Eye (tissue), 1 donor: ENCODE measurements at places on chromosomes 16 and 17.
A peak's percentile ranks its signal among the peaks of the same experiment; 100 is the strongest.

GRCh38 chr17:82228278-82228841 is 482 bp upstream of the SLC16A3 start:
- peak; percentile 51 for DNase-seq

DNA sequence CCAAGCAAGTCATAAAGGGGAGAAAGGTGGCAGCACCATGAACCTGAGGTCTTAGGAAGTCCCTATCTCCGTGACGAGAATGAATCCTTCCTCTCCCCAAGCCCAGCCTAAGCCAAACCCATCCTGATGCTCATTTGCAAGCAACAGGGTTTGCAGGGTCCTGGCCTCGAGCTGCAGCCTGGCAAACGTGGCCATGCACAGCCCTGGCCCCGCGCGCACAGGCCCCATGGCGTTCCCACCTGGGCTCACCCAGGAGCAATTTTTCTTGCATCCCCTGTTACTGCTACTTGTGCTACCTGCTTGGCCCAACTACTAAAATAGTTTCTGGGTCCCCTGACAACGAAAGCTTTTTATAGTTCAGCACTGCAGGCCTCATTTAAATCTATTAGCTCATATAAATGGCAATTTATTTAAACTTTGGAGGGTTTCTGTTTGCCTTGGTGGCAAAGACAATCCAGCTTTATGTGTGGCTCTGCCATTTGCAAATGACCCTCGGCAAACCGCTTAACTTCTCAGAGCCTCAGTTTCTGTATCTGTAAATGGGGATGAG is 141.5 kb downstream of the C16orf78 start:
- DNase-seq, result no peak

DNA sequence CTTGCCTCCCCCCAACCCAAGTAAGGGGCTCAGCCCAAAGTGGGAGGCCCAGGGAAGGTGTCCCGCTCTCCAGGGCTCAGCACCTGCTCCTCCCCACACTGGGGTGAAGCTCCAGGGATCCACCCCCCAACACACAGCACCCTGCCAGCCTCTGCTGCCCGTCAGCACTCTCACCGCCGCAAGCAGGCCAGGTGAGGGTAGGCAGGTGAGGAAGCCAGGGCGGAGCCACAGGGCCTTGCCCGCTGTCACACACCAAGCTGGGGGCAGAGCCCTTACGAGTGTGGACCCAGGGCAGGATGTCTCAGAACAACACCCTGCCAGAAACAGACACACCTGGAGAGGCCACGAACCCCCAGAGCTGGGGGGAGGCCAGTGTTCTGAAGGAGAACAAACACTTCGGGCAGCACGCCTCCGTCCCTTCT is 19.5 kb downstream of the PLLP start:
- DNase-seq, result no peak

DNA sequence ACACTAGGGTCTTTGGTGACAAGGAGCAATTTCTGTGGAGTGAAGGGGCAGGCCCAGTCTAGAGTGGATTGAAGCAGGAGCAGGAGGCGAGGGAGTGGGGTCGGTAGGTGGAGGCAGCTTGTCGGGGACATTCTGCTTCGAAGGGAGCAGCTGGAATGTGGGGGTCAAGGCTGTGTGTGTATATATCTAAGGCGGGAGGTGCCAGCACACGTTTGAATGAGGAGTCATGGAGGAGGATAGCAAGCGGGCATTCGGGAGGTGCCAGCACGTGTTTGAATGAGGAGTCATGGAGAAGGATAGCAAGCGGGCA is 17.7 kb downstream of the NT5M start:
- no peak for DNase-seq

GRCh38 chr17:21021208-21021803 is 21.5 kb downstream of the USP22 start:
- DNase-seq, result no peak

DNA sequence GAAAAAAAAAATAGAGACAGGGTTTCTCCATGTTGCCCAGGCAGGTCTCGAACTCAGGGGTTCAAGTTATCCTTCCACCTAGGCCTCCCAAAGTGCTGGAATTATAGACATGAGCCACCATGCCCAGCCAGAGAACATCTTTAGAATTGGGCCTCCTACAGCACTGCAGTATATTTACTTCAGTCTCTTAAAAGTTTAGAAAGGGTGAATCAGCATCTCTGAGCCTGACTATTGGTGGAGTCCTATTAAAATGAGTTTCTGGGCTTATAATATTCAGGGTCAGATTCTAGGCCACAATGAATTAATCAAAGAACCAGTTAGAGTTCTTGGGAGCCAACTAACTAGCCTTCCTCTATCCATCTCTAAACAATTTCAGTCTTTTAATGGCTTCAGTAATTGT is 22.8 kb downstream of the TADA2A start:
- no peak for DNase-seq

- no peak for DNase-seq
These were observed 260.6 kb downstream of the C16orf95 start for GRCh38 chr16:87056551-87056950.

GRCh38 chr16:70416748-70417616 is 21.9 kb downstream of the ST3GAL2 start:
- DNase-seq, result no peak

GRCh38 chr17:4747847-4748246 is 8.1 kb upstream of the CXCL16 start:
- peak; percentile 7 for DNase-seq

GRCh38 chr17:1636732-1637285 is 8.2 kb upstream of the SLC43A2 start:
- no peak for DNase-seq

- peak; percentile 71 for DNase-seq
These were observed 11.7 kb downstream of the RHBDL3 start for GRCh38 chr17:32277284-32277683.

GRCh38 chr17:31328160-31328535 is 6.7 kb upstream of the EVI2A start:
- DNase-seq, result no peak

GRCh38 chr16:79707876-79708275 is 107.3 kb upstream of the MAF start:
- DNase-seq, result no peak

DNA sequence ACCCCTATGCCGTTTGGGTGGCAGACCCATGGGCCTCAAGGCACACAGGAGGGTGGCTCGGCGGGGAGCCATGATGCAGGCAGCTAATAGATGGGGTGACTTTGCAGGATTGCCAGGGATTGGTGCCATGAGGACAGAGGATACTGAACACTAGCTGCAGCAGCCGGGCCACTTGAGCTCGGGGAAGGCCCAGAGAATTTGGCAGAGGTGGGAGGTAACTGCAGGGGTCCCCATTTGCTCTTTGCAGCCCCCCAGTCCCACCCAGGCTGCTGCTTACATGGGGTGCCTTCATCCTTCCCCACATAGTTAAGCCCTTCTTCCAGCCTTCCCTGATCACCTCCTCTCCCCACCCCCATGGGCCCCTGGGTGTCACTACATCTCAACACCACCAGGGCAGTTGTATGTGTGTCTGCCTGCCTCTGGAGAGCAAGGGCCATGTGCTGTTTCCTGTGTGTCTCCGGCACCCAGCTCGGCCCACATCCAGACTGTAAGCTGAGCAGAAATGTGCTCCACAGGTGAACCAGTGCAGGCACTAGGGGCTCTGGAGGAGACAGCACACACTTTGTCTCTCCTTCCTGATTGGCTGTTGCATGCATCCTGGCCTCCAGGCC is 52.0 kb downstream of the SREBF1 start:
- DNase-seq, result no peak

DNA sequence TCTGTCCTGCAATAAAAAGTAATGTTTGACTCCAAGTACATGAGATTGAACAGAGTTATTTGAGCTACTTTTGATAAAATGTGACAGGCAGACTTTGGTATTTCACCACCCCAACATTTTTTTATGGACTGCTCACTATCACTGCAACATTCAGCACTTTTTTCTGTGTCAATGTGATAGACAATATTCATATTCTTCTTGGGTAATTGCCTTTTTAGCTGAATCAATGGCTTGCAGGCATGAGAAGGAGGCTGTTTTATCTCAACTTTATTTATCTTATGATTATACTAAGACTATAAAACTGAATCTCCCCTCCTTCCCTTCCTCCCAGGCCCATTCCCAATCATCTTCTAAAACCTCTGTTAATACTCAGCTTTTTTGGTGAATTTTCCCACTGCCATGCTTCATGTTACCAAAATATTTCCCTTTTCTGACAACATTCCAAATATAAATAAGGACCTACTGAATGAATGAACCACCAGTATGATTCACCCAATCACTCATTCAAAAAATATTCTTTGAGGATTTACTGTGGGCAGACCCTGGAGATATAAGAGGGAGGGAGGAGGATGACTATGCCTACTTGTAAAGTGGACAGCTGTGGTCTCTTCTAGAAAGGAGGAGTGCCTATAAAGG is 67.6 kb downstream of the CDH13 start:
- no peak for DNase-seq

GRCh38 chr17:74759941-74760340 is 11.5 kb downstream of the NHERF1 start:
- no peak for DNase-seq

GRCh38 chr16:19315889-19316433 is 30.4 kb downstream of the CLEC19A start:
- no peak for DNase-seq
